ENCODE measurements at places on chromosomes 2 and 18.

- DNase-seq: no peak
These were observed 471.0 kb upstream of the CDH7 start for GRCh38 chr18:65279668-65280305.

DNA sequence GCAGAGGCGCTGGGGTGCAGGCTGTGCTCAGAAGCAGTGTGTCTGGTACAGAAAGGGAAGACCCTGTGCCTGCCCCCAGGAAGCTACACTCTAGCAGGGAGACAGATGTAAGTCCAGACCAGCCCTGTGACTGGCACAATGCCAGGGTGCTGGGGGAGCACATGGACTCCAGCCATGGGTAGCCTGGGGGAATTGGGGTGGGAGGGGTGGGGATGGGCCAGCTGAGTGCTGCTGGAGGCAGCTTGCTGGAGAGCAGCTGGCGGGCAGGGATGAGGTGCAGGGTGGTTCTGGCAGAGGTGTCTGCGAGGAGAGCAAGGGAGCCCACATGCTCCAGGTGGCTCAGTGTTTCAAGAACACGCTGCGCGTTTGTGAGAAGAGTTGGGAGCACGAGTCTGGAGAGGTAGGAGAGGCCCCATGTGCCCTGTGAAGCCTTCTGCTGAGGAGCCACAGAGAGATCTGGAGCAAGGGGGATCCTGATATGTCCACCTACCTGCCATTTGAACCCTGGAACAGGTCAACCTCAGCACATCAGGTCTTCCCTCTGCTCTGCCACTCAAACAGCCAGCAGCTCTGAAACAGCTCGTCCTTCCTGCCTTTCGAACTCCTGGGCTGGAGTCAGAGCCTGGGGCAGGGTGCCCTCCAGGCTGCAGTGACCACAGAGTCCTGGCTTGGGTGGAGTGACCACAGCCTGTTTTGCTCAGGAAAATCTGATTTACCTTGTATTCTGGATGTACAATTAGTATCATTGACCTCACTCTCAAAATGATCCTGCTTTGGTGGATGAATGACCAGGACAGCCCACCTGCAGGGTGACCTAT is 15.1 kb downstream of the ALLC start:
- no peak for DNase-seq

DNA sequence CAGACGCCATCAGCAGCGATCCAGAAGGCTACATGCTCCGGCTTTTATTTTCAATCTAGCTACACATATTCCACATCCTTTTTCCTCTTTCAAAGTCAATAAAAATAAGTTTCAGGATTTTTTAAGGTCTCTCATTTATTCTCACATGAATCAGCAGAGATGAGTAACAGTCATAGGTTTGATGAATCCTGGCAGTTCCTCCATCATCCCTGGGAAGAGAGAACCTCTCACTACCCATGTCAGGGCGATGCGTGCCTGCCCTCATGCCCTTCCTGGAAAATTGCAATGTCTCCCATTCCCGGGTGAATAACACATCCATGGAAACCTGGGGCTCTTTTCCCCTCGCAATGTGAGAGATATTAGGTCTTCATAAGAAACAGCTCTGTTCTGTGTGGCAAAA is 301.1 kb upstream of the SMIM21 start:
- no peak for DNase-seq

DNA sequence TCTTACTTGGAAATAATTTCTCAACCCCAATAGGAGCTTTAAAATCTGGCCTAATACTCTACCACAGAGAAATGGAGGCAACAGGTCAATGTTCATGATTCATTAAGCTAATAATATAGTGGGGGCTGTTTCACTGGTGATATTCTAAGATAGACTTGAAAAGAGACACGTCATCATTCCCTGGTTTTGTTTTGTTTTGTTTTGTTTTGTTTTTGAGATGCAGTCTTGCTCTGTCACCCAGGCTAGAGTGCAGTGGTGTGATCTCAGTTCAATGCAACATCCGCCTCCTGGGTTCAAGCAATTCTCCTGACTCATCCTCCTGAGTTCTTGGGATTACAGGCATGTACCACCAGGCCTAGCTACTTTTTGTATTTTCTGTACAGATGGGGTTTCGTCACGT is 37.5 kb upstream of the SOS1 start:
- no peak for DNase-seq

- DNase-seq: no peak
These were observed 42.0 kb upstream of the SCG2 start for GRCh38 chr2:223644136-223644535.

GRCh38 chr2:169184074-169184473 is 114.7 kb downstream of the DHRS9 start:
- DNase-seq: no peak

DNA sequence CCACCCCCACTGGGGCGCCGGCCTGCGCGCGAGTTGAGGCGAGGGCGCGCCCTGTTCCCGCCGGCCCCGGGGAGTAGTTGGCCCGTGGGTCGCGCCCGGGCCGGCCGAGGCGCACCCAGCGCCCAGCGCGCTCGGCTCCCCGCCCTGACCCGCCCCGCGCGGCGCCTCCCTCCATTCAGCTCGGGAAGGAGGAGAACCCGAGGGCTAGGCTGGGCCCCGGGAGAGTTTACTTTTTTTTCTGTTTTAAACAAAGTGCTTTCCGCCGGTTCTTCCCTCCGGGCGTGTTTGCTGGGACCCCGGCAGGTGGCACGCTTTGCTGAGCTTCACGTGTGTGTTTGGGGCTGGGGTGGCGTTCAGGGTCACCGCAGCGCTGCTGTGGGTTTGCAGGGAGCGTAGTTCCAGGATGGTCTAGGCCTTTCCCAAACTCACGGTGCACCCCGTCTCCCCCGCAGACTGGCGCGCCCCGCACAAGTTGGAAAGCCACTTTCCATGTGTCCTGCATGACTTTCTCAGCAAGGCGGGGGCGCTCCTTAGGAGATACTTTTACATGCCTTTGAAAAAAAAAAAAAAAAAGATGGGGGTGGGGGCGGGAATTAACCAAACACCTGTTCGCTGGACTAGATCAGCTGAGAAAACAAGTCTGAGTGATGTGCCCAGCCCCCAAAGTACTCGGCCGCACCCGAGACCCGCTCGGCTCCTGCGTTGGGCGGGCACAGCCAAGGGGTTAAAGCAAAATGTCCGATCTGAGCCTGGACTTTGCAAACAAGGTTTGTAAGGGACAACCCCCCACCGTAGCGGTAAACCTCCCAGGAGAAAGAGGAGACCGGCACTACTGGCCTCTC is 825 bp downstream of the ITGA6 start:
- no peak for DNase-seq

GRCh38 chr2:164620457-164620856 is 825 bp downstream of the GRB14 start:
- DNase-seq: no peak

GRCh38 chr2:102782933-102783332 is 21.1 kb downstream of the TMEM182 start:
- DNase-seq: no peak

DNA sequence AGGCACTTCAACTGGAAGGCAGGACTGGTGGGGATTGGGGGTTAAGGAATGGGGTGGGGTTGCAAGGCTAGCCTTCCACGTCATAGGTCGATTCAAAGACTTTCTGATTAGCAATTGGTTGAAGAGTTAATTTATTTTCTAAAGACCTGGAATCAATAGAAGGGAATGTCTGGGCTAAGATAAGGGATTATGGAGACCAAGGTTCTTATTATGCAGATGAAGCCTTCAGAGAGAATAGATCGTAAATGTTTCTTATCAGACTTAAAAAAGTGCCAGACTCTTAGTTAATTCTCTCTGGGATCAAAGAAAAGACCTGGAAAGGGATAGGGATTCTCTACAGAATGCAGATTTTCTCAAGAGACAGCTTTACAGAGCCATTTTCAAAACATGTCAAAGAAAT is 368.0 kb upstream of the DLGAP1 start:
- no peak for DNase-seq

DNA sequence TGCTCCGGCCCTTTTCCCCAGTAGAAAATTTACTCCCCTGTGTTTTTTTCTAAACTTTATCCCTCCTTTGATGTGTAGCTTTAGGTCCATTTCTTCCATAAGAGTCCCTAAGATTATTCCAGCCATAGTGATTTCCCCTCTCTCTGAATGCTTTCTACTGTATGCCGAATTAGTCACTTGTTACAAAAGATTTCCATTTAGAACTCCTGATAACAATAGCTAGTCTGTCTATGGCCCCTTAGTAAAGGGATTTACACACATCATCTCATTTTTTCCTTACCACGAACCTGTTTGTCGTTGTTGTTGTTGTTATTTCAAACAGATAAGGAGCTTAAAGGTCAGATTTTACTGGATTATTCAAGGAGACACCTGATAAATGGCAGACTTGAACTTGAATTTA is 256.1 kb downstream of the PAX3 start:
- no peak for DNase-seq

All from CMK (cell line).